HepG2 (cell line): ENCODE measurements at places on chromosomes 4 and X. TPM values are rescaled to one million over a fixed set of nuclear protein-coding genes. Genes with fewer than 3 reads are reported as not detected.
A peak's percentile ranks its signal among the peaks of the same experiment; 100 is the strongest.

DNA sequence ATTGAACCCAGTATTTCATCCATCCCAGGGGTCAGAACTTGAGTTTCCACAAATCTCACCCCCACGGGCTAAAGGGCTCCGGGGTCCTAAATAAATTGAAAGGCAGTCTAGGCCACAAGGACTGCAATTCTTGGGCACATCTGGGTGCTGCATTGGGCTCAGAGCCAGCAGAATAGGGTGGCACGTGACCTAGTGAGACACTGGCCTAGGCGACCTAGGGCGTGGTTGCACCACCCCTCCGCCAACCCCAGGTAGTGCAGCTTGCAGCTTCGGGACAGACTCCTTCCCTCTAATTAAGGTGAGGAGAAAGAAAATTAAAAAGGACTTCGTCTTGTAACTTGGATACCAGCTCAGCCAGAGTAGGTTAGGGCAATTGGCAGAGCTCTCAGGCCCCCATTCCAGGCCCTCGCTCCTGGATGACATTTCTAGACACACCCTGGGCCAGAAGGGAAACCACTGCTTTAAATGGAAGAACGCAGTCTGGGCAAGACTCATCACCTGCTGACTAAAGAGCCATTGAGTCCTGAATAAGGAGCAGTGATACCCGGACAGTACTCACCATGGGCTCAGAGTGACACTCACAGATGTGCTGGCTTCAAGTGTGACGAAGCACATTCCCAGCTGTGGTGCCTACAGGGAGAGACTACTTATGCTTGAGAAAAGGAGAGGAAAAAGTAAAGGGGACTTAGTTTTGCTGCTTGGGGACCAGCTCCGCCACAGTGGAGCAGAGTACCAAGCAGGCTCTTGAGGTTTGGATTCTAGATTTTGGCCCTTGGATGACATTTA, 735.4 kb downstream of the FSTL5 start:
- H3K4me1 ChIP-seq: no peaks in the 10 kb centered on the region
- no peak for DNase-seq
- no peaks in the 10 kb centered on the region for H3K36me3 ChIP-seq
- H3K27me3 ChIP-seq: no peaks in the 10 kb centered on the region
- no peak overlapping the region for H3K4me3 ChIP-seq

DNA sequence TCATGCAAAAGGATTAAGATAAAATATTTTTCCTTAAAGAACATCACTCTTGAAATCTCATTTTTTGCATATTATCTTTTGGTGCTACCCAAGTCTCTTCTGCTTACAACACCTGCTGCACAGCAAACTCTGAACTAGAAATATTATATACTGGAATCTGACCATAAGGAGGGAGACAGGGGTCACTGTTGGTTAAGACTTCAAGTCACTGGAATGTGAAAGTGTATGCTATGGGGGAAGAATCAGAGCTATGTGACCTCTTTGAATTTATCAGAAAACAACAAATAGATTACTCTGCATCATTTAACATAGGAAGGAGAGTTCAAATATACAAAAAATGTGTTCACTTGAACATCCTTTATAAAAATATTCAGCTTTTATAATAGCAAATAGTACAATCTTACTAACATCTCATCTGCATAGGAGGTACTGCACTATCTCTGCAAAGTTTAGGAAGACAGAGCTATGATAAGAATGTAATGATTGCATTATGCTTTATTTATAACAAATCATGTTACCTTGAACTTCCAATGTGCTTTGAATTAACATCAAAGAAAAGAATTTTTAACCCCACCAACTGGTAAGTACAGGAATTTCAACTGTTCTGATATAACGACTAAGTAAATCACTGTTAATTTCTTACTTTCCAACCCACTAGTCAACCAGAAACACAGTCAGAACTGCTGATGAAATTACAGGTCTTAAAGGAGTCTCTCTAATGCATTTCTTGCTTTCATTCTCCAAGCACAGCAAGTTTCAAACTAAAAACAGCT, 69.8 kb downstream of the ZNF827 start:
- H3K27me3 ChIP-seq: no peaks in the 10 kb centered on the region
- H3K4me3 ChIP-seq: no peak overlapping the region
- H3K4me1 ChIP-seq: no peaks in the 10 kb centered on the region
- H3K36me3 ChIP-seq: no peaks in the 10 kb centered on the region; the same call in 1 of the 2 replicates
- H3K27ac ChIP-seq: no peak overlapping the region

MED14 gene
- 10.2 and 14.2 TPM in 2 replicates for total RNA-seq

DNA sequence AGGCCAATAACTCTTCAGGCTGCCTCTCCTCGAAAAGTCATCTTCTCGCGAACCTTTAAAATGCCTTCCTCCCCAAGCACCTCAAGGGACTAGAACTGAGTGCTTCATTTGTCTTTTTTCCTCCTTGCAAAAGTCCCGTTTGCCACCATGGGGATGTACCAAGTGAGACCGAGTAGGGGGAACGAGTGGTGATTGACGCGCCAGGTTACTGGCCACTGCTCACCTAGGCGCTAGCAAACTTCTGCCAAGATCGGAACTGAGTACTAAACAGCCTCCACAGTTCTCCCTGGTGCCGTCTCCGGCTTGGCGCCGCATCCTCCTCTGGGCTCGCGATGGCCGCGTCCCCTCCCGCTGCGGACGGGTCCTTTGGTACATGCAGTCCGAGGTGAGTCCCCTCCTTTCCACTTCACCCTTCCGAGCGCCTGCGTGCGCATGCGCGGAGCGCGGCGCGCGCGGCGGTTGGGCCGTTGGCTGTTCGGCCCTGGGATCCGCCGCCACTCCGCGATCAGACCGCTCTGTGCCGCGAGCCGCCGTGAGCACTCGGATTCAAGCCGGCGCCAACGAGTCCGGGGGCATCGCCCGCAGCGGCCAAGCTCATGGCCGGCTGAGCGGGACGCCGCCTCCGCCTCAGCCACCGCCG, at the start of gene CDK16:
Gene CDK16 (plus strand): TSS at position 402 of the 640 bp plus-strand sequence. CDS start 4,877 bp downstream, outside the sequence.
- peak within 1 kb of the TSS; percentile 81 for H3K4me3 ChIP-seq
- peaks cover 4% of the 10 kb centered on the region; the same call in 1 of the 2 replicates for H3K36me3 ChIP-seq
- H3K4me1 ChIP-seq: peaks cover 36% of the 10 kb centered on the region
- no peaks in the 10 kb centered on the region for H3K27me3 ChIP-seq
- DNase-seq: peak; percentile 63
- peak within 1 kb of the TSS; percentile 89 for H3K27ac ChIP-seq

- H3K27ac ChIP-seq: no peak overlapping the region
- no peak overlapping the region for H3K4me3 ChIP-seq
- H3K27me3 ChIP-seq: no peaks in the 10 kb centered on the region
- peaks cover 11% of the 10 kb centered on the region for H3K4me1 ChIP-seq
- H3K36me3 ChIP-seq: no peaks in the 10 kb centered on the region
Observed at GRCh38 chr4:119728185-119728584, 99.6 kb upstream of the PDE5A start.

- H3K27me3 ChIP-seq: peaks cover under 1% of the 10 kb centered on the region; the same call in 1 of the 2 replicates
- H3K4me1 ChIP-seq: peaks cover 43% of the 10 kb centered on the region
- DNase-seq: no peak
- H3K36me3 ChIP-seq: no peaks in the 10 kb centered on the region
Observed at GRCh38 chr4:37757761-37758160, 68.7 kb upstream of the PGM2 start.
